ENCODE measurements at places on chromosomes 2 and 18.
A peak's percentile ranks its signal among the peaks of the same experiment; 100 is the strongest.

DNA sequence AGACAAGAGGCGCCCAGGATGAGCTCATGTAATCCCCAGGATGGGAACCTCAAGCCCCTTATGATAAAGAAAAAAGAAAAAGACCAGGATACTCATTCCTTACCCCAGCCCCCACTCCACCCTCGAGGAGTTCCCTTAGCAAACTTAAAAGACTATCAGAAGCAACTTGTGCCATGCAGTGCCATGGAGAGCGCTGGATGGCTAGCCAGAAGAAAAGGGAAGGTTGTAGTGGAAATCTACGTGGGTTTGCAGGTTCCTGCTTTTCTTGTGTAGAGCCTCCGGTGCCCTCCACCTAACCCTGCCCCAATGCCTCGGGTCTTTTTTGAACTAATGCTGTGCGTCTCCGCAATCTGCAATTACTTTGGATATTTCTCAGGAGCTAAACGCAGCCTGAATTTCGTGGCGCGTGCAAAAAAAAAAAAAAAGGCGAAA is 16.2 kb upstream of the BCL11A start:
- no peak for DNase-seq

- DNase-seq = no peak
Observed at GRCh38 chr2:128305555-128306080, 13.1 kb downstream of the HS6ST1 start.

DNA sequence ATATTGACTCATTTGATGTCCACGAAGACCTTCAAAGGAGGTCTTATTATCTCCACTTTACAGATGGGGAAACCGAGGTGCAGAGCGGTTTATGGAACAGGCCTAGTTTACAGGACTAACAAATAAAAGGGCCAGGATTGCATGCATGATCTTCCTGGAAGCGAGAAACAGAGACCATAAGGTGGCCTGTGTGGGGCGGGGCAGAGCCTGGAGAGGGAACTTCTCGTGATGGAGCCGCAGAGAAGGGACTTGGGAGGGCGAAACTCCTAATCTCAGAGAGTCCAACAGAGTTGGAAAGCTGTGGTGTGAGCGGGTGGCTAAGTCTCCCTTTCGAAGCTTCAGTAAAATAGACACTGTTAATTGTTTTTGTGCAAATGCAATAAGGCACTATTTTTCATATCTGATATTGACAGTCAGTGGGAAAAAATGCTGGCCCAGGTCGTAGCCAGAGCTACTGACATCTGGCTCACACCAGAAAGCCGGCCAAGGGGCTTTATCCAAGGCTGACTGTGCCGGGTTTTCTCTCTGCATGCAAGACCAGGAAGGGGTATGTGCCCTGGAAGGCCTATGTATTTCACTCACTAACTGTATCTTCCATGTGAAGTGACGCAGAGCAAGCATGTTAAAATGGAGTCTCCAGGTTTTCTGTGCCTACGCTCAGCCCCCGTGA is 4.5 kb downstream of the INPP5D start:
- no peak for DNase-seq

- peak; percentile 29 for DNase-seq
Observed at GRCh38 chr18:68262690-68263294, 452.1 kb downstream of the TMX3 start.

- DNase-seq = no peak
Observed at GRCh38 chr2:26185954-26186770, 13.3 kb downstream of the GAREM2 start.

GRCh38 chr2:221449406-221449805 is 122.7 kb downstream of the EPHA4 start:
- no peak for DNase-seq
